Stomach (tissue), 19 donors: ENCODE measurements at places on chromosomes 5 and 9. TPM values are rescaled to one million over a fixed set of nuclear protein-coding genes. Genes with fewer than 3 reads are reported as not detected.

LCN9 gene
- total RNA-seq: not detected

BRINP1 gene
- not detected for total RNA-seq

RANBP17 gene
- 17.0 TPM for total RNA-seq

NR2F1 gene
- 20.4 TPM for total RNA-seq

CDH9 gene
- total RNA-seq: 2.0 TPM

IL13 gene
- total RNA-seq: not detected
